Tibial nerve (tissue), 4 donors: ENCODE measurements at places on chromosomes 5 and 9.

GRCh38 chr5:3537942-3538341, 57.7 kb upstream of the IRX1 start:
- no peak overlapping the region for H3K4me3 ChIP-seq
- no peaks in the 10 kb centered on the region for H3K27me3 ChIP-seq
- H3K36me3 ChIP-seq = no peaks in the 10 kb centered on the region
- no peaks in the 10 kb centered on the region for H3K4me1 ChIP-seq
- no peak for DNase-seq

DNA sequence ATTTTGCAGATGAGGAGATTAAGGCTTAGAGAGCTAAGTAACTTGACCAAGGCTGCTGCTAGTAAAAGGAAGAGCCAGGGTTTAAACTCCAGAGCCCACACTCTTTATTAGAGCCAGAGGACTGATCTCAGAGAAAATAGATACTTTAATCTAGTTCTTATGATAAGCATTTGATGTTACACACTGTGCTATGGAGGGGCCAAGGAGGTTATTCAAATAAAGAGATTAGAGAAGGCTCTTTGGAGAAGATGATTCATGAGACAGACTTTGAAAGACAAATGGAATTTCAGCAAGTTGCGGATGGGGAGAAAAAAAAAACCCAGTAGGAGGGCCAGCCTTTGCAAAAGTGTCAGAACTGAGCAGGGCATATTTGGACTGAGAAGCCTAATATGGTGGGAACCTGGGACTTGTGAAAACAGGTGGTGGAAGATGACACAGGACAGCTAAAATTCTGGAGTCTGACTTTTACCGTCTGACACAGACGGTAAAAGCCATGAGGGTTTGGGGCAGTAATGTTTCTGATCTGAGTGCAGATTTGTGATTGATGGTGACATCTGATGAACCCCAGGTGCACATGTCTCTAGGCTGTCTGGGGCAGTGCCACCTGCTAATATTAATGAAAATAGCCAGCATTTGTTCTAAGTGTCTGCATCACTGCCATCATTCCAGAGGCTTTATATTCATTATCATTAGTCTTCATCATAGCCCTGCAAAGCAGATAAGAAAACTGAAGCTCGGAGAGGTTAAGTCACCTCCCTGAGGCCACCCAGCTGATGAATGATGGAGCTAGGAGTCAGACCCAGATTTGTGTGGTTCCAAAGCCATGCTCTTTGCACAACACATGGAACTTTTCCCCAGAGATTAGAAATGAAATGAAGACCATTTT, 65.3 kb upstream of the CXCL14 start:
- DNase-seq = no peak
- no peaks in the 10 kb centered on the region for H3K27me3 ChIP-seq
- H3K4me3 ChIP-seq = no peak overlapping the region

DNA sequence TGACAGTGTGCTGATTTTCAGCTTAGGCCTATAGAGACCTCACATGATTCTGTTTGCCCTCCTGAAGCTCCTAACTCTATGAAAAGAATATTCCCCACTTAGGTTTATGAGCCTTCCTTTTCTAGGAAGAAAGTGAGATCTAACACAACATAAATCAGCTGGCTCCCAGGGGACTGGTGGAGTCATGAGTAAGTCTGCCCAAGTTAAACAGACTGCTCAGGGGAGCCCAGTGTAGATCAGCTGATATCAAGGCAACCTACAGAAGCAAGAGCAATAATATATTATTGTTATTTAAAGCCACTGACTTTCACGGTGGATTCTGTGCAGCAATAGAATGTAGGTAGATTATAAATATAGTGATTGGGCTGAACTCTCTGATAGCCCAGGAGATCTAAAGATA, 1978.6 kb upstream of the CDH6 start:
- no peak overlapping the region for H3K27ac ChIP-seq
- no peak overlapping the region for H3K4me3 ChIP-seq
- H3K36me3 ChIP-seq = no peaks in the 10 kb centered on the region
- no peak for DNase-seq
- H3K27me3 ChIP-seq = no peaks in the 10 kb centered on the region

DNA sequence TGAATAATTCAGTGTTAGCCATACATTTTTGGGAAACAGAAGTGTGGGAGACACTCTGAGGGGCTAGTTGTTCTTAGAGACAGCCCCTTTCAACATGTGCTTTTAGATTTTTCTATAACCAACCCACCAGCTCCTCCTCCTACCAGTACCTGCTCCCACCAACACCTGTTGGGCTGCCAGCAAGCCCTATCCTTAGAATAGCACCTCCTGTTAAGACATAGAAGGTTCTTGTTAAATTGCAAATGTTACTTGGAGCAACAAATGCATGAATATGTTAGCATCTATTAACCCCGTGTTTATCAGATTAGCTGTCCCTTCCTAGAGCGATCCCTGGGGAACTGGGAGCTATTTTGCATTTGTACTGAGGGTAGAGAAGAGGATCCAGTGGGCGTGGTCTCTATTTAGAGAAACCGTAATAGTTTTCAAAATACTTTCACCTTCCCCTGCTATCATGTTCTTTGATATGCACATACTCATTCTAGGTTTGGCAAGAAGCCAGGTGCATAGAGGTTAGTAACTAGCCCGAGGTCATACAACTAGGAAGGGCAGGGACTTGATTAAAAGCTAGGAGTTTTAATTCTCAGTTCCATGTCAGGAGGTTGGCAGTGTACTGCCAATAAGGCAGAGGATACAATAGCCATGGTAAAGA, 334.4 kb downstream of the KCTD16 start:
- no peaks in the 10 kb centered on the region for H3K36me3 ChIP-seq
- H3K27ac ChIP-seq = no peak overlapping the region
- H3K4me1 ChIP-seq = no peaks in the 10 kb centered on the region
- H3K4me3 ChIP-seq = no peak overlapping the region
- DNase-seq = no peak

DNA sequence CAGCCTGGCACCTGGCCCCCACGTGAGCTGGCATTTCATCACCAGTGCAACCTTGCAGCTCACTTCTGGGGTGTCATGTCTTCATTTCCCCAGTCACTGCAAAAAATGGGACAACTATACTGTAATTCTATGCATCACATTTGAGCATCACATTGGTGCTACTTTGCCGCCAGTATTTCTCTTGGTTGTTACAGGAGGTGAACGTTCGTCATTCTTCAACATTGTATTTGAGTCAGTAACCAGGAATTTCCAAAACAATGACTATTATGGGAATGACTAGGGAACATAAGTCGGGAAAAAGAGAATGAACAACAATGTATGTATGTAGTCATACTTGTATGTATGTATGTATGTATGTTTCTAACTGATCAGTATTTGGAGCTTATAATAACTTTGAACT, 1278.0 kb downstream of the EFNA5 start:
- DNase-seq = no peak
- peaks cover 4% of the 10 kb centered on the region for H3K4me1 ChIP-seq
- no peak overlapping the region for H3K4me3 ChIP-seq
- H3K27me3 ChIP-seq = no peaks in the 10 kb centered on the region
- no peaks in the 10 kb centered on the region for H3K36me3 ChIP-seq

GRCh38 chr5:153987301-153987700, 51.4 kb downstream of the FAM114A2 start:
- no peak overlapping the region for H3K4me3 ChIP-seq
- no peaks in the 10 kb centered on the region for H3K27me3 ChIP-seq
- no peak overlapping the region for H3K27ac ChIP-seq
- no peak for DNase-seq

- peaks cover under 1% of the 10 kb centered on the region for H3K36me3 ChIP-seq
- no peaks in the 10 kb centered on the region for H3K27me3 ChIP-seq
- no peak overlapping the region for H3K27ac ChIP-seq
- no peaks in the 10 kb centered on the region for H3K4me1 ChIP-seq
- no peak for DNase-seq
Observed at GRCh38 chr5:126120939-126121338, 302.3 kb upstream of the GRAMD2B start.

GRCh38 chr9:114676901-114677300, 5.1 kb downstream of the TEX48 start:
- no peaks in the 10 kb centered on the region for H3K27me3 ChIP-seq
- no peak overlapping the region for H3K4me3 ChIP-seq
- no peaks in the 10 kb centered on the region for H3K4me1 ChIP-seq
- no peak overlapping the region for H3K27ac ChIP-seq
- no peaks in the 10 kb centered on the region for H3K36me3 ChIP-seq

DNA sequence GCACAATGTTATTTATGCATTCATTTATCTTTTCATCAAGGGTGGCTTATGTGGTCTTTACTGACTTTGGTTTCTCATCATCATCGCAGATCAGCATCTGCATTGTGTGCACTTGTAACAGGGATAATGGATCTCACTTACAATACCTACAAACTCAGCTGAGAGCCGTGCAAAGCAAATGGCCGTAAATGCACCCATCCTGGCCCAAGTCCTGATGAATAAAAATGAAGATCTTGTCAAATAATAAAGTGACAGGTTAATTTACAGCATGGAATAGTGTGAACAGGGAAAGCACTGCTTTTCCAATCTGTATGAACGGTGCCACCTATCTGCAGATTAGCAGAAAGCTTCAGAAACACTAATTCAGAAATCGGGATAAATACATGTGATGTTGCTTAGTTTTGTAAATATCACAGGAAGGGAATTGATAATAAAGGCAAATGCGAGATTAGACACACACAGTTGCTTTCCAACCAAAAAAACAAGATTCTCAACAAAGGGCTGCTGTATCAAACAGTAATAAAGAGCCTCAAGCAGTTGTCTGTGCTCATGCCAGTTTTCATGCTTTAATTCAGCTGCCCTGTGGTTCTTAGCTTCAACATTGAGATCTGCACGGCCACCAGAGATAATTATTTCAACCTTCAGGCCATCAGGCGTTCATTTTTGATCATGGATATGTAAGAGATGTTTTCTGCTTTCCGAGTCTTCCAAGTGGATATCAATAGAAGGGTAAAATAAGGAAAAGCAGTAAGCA, 153.4 kb upstream of the POU5F2 start:
- H3K4me1 ChIP-seq = no peaks in the 10 kb centered on the region
- H3K27me3 ChIP-seq = no peaks in the 10 kb centered on the region
- H3K36me3 ChIP-seq = no peaks in the 10 kb centered on the region
- no peak overlapping the region for H3K27ac ChIP-seq

DNA sequence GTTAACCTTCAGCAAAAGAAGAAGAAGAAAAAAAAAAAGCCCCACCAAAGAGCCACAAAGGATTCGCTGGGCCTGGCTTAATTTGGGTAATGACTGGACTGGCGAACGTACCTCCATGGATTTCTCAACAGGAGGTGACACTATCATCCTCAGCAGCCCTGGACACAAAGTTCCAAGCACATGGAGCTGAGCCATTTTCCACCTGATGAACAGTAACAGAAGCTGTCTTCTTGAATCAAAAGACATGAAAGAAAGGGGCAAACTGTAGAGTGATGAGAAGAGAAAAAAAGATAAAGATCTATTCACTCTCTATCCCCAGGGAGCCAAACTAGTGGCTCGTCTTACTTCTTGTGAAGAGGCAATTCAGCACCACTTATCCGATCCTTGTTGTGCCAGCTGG, 150.2 kb upstream of the TRPM3 start:
- no peaks in the 10 kb centered on the region for H3K36me3 ChIP-seq
- no peaks in the 10 kb centered on the region for H3K4me1 ChIP-seq
- H3K27ac ChIP-seq = no peak overlapping the region
- H3K4me3 ChIP-seq = no peak overlapping the region
- DNase-seq = no peak

- no peak overlapping the region for H3K4me3 ChIP-seq
- H3K27ac ChIP-seq = peak overlapping the region; percentile 84
- no peaks in the 10 kb centered on the region for H3K4me1 ChIP-seq
- no peaks in the 10 kb centered on the region for H3K27me3 ChIP-seq
Observed at GRCh38 chr5:150540615-150541396, 32.9 kb downstream of the NDST1 start.

DNA sequence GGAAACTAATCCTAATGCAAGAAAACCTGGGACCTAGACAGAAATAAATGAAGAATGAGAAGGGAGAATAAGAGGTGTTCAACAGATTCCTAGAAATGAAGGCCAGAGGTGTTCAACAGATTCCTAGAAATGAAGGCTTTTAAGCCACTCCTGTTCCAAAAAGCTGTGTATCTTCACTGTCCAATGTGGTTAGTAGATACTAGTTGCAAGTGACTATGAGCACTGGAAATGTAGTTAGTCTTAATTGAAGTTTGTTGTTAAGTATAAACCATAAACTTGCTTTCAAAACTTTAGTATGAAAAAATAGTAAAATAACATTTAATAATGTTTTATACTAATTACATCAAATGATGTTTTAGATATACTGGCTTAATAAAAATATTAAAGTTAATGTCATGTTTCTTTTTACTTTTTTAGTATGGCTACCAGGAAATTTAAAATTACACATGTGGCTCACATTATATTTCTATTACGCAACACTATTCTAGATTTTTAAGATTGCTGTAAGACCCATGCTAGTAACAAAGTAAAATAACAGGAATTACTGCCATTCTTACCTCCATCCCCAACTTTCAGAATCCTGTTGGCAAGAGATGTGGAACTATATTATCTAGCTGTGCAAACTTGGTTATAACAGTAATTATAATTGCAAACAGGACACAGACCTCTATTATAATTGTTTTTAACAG, 57.5 kb downstream of the RICTOR start:
- H3K27ac ChIP-seq = no peak overlapping the region
- peaks cover 28% of the 10 kb centered on the region for H3K4me1 ChIP-seq
- no peak overlapping the region for H3K4me3 ChIP-seq
- H3K36me3 ChIP-seq = peaks cover 31% of the 10 kb centered on the region

GRCh38 chr9:38467404-38467803, 43.1 kb upstream of the IGFBPL1 start:
- H3K4me1 ChIP-seq = no peaks in the 10 kb centered on the region
- no peak overlapping the region for H3K4me3 ChIP-seq
- no peaks in the 10 kb centered on the region for H3K27me3 ChIP-seq
- no peak for DNase-seq

DNA sequence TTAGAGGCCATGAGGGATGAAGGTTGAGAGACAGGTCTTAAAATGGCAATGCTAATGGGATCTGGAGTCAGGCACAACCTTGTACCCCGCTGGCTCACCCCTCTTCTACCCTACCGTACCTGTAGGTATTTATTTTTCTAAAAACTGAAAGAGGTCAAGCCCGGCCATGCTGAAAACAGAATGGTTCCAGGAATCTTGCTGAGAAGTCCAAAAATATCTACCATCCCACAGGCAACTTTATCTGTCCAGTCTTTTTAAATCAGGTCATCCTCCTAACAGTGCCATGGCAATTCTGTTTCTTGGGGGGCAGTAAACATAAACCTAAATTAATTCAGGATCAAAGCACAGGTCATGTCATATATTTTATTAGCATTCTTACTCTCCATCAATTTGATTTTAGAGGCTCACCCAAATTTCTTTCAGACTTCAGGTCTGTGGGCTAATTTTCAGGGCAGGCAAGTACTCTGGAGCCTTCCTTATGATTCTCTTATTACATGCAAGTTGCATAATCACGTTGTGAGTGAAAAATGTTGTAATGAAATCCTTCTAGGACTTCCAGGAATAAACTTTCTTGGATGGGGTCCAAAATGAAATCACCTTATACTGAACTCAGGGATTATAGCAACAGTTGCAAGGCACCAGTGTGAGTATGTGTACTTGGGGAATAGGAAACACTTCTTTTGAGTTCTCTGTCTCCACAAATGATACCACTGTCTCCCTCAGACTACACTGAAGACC, 102.7 kb upstream of the NREP start:
- no peaks in the 10 kb centered on the region for H3K36me3 ChIP-seq
- H3K27me3 ChIP-seq = no peaks in the 10 kb centered on the region
- H3K27ac ChIP-seq = no peak overlapping the region
- no peak overlapping the region for H3K4me3 ChIP-seq

GRCh38 chr5:82334856-82335255, 56.7 kb upstream of the RPS23 start:
- H3K27me3 ChIP-seq = no peaks in the 10 kb centered on the region
- no peak overlapping the region for H3K27ac ChIP-seq
- no peak for DNase-seq
- peaks cover 5% of the 10 kb centered on the region for H3K4me1 ChIP-seq
- H3K4me3 ChIP-seq = no peak overlapping the region

GRCh38 chr5:67160985-67161384, 35.6 kb downstream of the CD180 start:
- no peaks in the 10 kb centered on the region for H3K36me3 ChIP-seq
- no peaks in the 10 kb centered on the region for H3K27me3 ChIP-seq
- no peaks in the 10 kb centered on the region for H3K4me1 ChIP-seq
- no peak overlapping the region for H3K27ac ChIP-seq
